Lung (tissue), 17 donors: ENCODE measurements at places on chromosomes 7 and 10.
A peak's percentile ranks its signal among the peaks of the same experiment; 100 is the strongest.

DNA sequence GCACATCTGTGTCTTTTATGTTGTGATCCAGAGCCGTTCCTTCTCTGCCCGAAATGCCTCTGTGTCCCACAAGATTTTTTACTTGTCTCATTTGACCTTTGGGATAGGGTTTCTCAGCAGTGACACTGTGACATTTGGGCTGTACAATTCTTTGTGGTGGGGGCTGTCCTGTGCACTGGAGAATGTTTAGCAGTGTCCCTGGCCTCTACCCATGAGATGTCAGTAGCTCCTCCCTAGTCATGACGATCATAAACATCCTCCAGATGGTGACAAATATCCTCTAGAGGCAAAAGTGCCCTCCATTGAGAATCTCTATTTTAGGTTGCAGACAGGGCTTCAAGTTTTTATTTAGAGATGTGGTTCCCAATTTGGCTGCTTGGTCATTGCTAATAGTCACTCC, 91.3 kb downstream of the PPP1R17 start:
- no peak for DNase-seq

DNA sequence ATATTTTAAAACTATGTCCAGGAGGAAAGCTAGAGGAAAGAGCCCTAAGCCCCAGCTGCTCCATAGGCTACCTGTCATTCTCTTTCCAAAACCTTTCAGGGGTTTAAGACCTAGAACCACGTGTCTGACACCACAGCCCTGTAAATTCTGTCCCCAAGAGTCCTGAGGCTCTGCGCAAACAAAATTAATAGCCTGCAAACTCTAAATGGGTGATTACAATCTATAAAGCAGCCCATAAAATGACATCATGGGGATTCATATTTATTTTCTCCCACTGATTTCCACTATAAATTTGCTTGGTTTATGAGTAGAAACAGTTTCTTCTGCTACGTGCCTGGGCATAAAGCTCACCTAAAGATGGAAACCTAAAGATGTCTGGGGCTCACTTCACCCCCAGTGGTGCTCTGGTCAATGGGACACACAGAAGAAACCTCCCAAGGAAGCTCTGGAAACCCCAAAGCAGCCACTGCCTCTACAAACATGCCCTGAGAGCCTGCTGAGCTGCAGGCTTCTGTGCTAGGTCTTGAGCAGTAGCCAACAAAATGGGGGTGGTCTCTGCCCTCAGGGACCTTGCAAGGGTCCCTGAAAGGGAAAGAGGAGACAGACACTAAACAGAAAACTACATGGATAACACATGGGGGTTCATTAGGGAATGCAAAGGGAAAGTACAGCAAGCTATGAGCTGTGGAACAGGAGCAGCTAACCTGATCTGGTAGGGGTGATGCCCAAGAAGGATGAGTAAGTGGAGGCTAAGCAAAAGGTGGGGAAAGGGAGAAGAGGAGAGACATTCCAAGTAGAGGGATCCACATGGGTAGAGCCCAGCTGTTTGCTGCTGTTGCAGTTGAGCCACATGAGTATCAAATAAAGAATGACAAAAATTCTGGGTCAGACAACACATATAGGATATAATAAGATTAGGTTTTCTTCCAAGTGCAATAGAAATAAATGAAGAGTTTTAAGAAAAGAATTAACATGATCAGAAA, 331.7 kb downstream of the KCNMA1 start:
- DNase-seq: no peak

GRCh38 chr10:61662794-61663259, at the start of gene CABCOCO1:
Gene CABCOCO1, plus strand, starts transcription at chr10:61662929. Its CDS starts 44 bp downstream, at chr10:61662973.
- peak; percentile 86 for DNase-seq

DNA sequence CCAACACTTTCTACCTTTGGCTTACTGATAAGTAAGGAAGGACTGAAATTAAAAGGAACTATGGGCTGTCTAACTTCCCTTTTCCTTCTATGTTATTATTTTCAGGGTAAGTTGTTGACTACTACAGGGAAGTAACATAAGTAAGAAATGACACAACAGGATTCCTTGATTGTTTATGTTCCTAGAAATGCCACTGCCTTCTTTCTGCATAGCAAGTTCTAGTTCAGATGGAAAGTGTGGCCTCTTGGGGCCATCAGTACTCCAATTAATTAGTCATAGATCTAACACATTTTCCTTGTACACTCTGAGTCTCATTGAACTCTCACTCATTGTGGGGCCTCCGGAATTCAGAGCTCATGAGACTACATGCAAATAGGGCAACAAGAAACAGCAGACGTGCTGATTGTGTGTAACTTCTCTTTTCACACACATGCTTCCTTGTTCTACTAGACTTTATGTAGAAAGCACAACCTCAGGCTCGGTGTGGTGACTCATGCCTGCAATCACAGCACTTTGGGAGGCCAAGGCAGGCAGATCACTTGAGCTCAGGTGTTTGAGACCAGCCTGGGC, 35.3 kb upstream of the HIBADH start:
- DNase-seq: no peak

GRCh38 chr10:103882285-103883007, 27.1 kb upstream of the SH3PXD2A start:
- DNase-seq: no peak

DNA sequence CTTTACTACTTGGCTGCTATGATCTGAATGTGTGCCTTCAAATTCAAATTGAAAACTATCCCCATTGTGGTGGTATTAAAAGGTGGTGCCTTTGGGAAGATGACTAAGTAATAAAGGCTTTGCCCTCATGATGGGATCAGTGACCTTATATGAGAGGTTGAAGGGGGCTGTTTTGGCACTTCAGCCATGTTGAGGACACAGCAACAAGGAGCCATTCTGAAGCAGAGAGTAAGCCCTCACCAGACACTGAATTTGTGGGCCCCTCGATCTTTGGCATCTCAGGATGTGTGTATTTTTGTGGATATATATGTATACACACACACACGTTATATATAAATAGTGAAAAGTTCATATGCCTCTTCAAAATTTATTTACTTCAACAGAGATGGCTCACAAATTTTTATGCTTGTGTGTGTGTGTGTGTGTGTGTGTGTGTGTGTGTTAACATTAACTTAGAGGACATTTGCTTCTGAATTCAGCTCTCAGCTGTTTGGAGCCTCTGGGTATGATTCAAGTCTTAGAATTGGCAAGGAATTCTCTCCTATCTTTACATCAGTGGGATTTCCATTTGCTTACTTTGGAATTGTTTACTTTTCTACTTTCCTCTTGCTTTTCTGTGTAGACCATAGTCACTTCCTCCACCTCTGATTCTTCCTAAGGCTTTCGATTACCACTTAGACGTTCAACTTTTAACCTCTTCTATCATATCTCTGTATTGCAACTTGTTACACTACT, 66.6 kb downstream of the MAGI2 start:
- DNase-seq: no peak

GRCh38 chr7:16365177-16365576, 56.2 kb downstream of the CRPPA start:
- DNase-seq: no peak

GRCh38 chr7:16295558-16295957, 125.8 kb downstream of the CRPPA start:
- DNase-seq: no peak

DNA sequence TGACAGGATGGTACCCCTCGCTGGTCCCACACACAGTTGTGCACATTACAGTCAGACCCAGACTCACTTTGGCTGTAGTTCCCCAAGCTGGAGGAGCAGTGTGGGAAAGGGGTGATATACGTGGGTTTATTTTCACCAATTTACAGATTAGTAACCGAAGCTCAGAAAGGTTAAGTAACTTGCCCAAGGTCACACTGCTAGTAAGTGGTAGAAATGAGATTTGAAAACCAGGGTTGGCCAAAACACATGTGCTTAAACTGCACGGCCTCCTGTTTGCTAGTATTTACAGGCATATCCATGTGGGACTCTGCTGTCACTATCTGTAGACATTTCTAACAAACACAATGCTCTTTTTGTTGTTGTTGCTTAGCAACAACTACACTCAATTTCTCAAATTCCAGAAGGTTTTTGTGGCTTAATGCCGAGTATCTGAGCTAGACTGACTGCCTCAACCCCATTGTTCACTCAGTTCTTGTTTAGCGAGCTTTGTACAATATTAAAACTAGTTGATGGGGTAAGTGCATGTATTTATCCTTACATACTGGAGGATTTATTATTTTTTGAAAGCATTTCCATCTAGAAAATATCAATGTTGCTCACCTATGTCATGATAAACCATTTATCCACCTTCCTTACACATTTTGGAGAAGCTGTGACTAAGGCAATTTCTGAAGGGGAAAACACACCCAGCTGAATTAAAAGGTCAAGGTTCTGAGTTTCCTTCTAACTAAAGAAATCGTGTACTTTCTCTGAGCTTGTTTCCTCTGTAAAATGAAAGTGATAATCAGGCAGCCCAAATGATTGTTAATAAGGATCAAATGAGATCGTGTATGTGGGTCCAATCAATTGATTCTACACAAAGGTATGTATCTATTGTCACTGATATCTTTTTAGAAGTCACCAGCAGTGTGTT, 5.3 kb upstream of the TMEM139 start:
- peak; percentile 93 for DNase-seq

DNA sequence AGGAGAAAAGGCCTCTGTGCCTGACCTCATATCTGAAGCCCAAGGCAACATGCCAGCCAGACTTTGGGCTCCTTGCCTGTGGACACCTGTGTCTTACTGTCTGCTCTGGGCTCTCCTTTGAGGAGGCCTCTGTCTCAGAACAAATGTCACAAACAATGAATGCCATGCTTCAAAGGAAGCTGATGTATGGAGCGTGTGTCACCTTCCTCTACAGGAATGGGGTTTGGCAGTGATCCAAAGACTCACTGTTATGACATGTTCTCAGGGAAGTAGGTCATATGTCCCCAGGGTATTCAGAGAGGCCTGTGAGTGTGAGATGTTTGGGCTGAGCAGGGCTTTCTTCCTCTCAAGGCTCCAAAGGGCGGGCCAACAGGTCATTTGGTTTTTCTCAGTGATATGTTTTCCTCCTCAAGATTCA, 38.4 kb downstream of the PTPRE start:
- peak; percentile 67 for DNase-seq
